MM.1S (cell line): ENCODE measurements at places on chromosomes 6 and 20.

- no peak for DNase-seq
Measured at GRCh38 chr20:41654292-41654691, 36.1 kb upstream of the CHD6 start.

- DNase-seq, result no peak
Measured at GRCh38 chr6:142376115-142376514, 74.3 kb downstream of the ADGRG6 start.

DNA sequence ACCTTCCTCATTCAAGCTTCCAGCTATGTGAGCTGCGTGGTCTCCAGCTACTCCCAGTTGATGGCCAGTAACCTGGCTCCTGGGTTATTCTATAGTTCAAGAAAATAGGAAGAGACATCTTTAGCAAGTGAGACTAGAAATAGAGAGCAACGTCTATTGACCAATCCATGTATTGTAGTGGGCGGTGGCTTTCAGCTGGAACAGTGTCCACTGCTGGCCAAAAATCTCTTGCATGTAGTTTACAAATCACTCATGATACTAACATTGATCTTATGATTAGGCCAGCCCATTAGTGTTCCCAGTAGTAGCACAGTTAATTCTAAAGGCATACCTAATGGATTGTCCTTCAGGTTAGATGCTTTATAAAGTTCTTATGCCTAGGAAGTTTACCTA, 58.9 kb upstream of the SCP2D1 start:
- no peak for DNase-seq

- peak; percentile 39 for DNase-seq
Measured at GRCh38 chr6:138105446-138105845, 1.8 kb downstream of the PERP start.

DNA sequence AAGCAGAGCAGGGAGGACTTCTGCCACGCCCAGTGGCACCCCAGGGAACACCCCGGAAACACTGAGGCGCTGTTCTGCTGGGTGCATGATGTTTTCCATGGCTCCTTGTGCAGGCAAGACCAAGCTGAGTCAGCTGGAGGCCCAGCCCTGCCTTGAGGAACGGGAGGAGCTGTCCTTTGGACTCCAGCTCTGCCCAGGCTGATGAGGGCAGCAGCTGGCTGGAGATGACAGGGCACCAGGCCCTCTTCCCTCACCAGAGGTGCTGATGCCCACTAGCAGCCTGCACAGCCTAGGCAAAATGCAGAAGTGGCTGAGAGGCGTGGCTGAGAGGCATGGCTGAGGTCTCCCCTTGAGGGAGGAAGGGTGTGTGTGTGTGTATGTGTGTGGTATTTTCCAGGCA, 2.4 kb downstream of the C6orf132 start:
- DNase-seq, result no peak
